ENCODE measurements at places on chromosomes 4 and X. TPM values are rescaled to one million over a fixed set of nuclear protein-coding genes. Genes with fewer than 3 reads are reported as not detected.

DNA sequence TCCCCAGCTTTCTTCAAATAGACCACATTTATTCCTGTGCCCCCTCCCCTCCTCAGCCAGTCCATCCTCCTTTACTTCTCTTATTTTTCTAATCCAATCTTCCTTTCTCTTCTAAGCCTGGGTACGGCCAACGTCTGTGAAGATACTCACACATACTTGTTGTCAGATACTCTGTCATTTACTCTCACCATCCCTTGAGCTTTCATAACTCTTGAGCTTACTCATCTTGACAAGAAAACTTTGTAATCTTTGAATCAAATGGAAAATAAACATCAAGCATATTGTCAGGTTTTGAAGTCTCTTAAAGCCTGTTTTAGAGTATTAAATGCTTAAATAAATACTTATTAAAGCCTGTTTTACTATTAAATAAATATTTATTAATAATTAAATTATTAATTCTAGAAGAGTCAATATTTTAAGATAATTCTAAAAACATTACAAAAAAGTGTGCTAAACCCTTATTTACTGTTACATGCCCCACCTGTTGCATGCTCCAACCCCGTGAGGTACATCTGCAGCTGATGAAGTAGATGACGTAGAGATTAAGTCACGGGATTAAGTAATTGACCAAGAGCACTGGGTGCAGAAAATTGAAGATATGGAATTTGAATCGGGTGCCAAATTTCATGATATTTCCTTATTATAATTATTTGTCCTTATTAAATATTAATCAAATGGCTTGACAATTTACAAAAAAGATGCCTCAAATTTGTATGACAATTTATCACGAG lies 1.5 kb upstream of the TRIML2 start:
- DNase-seq: no peak

- no peak for DNase-seq
Observed at GRCh38 chr4:45693746-45694145, 430.1 kb downstream of the GABRG1 start.

DNA sequence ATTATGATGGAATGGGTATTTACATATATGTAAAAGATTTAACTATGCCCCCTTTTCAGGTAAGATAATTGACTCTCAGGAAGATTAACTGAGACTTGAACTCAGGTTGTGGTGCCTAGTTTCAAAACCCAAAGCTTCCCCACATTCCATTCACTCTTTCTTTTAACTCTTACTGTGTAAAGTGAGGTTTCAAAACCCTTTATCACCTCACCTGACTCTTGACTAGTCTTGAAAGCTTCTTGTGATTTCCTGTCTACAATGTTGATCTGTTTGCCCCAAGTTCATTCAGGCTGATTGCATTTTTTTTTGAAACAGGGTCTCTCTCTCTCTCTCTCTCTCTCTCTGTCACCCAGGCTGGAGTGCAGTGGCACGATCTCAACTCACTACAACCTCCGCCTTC lies 40.5 kb upstream of the RAPGEF2 start:
- no peak for DNase-seq

DNA sequence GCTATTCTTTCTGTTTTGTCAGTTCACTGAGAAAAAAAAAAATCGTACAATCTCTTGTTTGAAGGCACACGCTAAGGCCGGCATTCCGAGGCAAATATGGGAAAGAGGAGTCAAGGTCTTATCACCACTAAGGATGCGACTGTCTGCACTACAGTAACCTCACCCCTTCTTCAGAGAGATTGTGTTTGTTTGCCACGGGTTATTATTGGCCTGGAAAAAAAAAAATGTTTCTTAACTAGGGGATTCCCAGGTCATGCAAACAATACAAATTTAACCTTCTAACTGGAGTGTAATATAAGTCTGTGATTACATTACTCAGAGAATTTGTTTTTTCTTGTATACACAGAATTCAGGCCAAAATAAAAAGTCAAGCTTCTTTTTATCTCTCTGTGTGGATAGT lies 168.3 kb downstream of the TMA16 start:
- no peak for DNase-seq

DNA sequence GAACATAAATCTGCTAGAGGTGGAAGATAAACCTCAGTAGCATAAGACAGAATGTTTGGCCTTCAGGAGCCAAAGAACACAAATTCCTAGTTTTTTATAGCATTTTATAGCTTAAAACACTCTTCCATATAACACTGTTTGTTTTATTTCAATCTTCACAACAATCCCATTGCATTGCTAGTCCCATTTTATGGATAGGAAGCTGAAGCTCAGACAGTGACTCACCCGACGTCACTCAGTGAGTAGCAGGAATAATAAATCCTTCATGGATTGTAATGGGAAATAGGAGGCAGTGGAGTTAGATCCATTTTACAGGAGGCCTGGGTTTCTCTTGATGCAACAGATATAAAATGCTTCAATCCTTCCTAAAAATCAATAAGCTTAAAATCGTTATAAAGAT lies 217.5 kb downstream of the RAB28 start:
- DNase-seq: no peak

- DNase-seq: no peak
Observed at GRCh38 chr4:54505996-54506395, 151.8 kb upstream of the KIT start.

- DNase-seq: no peak
Observed at GRCh38 chrX:45765281-45765680, 564.6 kb upstream of the DIPK2B start.

The COMMD8 gene
- 15.8 TPM for total RNA-seq

The SSX1 gene
- not detected for total RNA-seq

DNA sequence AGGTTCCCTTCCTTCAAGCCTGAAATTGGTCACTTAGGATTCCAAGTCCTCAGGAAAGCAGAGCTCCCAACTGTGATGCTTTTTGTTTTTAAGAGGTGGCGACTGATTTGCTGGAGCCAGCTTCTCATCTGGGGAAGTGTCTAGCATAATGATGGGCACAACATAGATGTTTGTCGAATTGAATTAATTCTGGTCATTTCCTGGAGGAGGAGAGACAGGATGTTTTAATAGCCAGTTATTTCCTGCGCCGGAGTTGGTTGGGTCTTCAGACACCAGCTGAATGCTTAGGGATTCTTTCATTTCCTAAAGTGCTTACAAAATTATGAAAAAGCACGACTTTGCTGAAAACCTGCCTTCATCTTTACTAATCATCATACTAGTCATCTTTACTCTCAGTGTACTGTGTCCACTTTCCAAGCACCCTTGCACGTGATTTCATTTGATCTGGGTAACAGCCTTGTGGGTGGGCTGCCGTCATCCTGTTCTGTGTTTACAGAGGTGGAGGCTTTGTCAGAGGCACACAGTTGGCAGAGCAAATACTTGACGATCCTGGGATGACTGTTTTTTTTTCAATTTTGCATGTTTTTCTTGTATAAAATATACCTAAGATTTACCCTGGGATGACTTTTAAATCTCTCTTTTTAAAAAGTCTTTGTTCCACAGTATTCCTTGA lies 49.5 kb downstream of the RGS12 start:
- DNase-seq: no peak

GRCh38 chr4:26207631-26208030 lies 113.2 kb upstream of the RBPJ start:
- DNase-seq: no peak

DNA sequence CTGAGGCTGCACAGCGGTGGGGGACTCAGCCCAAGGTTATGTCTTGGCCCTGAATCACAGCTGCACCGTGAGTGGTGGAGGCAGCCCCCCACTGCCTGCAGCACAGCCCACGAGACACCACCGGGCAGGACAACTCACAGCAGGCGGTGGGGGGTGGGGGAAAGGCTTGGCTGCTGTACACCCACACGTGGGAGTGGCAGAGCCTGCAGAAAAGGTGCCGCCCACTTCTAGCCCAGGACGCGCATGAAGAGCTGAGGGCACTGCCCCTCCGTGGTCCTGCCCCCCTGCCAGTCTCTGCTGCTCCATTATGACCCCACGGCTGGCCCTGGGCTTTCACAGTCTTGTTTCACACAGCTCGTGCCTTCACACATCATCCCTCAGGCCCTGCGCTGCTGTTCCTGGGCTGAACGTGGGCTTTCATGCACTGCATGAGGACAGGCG lies 40.8 kb downstream of the FGFRL1 start:
- no peak for DNase-seq

- no peak for DNase-seq
Observed at GRCh38 chrX:101057093-101057714, 5.3 kb upstream of the TRMT2B start.

- no peak for DNase-seq
Observed at GRCh38 chr4:140448830-140449229, 21.4 kb upstream of the CLGN start.
